Panc1 (cell line): ENCODE measurements at places on chromosomes 12 and 14.

GRCh38 chr12:5083955-5084849 lies 40.5 kb downstream of the KCNA5 start:
- peak; percentile 35 for DNase-seq

DNA sequence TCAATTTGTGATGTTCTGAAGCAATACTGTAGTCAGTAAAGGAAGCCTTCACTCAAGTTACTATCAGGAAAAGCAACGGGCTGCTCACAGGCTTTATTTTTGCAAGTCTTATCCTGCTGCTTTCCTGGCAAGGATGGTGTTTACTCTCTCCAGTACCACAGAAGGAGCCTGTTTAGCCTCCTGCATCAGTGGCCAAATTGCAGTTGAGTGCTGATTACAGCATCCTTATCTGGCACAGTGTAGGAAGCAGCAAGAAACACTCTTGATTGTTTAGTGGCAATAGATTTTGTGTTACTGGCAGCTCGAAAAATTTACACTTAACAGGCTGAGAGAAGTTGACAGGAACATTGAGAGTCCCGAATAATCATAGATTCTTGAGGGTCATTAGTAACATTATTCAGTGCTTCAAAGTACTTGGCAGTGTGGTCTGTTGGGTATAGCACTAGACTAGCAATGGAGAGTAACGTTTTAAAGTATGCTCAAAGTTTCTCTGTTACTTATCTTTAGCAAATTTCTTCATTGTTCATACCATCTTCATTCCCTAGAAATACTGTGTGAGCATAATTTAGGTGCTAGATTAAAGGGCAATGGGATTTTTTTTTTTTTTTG lies 11.7 kb downstream of the TULP3 start:
- DNase-seq: no peak

DNA sequence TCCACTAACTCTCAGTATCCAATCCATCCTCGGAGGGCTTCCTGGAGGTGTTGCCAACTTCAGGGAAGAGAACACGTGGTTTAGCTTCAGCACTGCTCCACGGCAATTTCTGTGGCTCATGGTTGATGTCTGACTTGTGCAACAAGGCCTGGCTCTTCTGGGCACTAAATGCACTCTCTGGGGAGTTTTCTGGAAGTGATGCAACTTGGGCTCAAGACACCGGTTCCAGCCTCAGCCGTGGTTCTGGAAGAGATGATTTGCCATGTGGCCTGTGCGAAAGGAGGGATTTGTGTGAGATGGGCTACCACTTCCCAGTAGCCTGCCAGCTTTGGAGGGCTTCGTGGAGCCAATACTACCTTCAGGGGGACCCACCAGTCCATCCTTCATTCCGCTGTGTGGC lies 118.6 kb upstream of the RTL1 start:
- no peak for DNase-seq

DNA sequence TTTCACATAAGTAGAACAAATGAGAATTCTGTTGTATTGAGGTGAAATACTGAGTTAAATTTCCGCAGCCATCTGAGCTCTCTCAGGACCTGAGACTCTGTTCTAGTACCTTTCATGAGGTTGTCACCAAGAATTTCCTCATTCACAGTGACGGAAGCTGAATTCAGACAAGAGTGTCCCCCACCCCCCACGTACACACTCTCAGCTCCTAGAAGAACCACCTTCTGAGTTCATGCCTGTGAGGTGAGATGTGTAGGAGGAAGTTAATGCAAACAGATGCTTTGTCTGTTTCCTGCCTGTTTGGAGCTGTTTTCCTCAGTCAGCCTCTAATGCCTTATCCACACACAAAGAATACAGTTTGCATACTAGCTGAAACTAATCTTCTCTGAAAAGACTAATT lies 18.2 kb downstream of the BICDL1 start:
- no peak for DNase-seq

GRCh38 chr14:74478996-74479635 lies 14.0 kb downstream of the NPC2 start:
- DNase-seq: no peak

GRCh38 chr12:79706156-79706555 lies 15.4 kb upstream of the PAWR start:
- DNase-seq: no peak

GRCh38 chr12:11697670-11698387 lies 48.4 kb downstream of the ETV6 start:
- DNase-seq: no peak

DNA sequence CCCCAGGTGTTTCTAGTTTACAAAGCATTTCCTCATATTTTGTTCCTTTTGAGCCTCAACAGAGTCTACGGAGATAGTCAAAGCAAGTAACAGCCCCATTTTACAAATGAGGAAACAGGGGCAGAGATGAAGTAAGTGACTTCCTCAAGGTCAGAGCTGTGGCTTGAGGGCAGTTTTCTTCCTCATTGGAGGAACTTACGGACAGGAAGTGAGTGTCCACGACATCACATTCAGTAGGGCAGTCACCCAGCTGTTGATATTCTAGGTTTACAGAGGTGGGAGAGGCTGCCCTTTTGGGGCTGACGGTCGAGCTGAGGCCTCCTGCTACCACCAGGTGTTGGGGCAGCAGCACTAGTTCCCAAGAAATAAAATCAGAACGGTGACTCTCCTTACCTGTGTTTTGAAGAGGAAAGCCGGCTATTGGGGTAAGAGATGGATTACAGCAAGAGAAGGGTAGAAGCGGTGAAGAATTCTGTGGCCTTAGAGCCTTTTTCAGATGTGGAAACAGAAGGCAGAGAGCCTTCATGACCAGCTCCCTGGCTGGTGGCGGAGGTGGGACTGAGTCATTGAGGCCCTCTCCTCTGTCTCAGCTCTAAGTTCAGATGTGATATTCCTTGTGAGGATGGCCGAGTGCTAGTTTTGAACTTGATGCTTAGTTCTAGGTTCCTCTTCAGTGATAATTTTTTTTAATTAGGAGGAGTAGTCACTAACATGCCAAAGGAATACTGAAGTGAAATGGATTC lies 41.7 kb downstream of the SUSD6 start:
- DNase-seq: no peak

GRCh38 chr14:85915711-85916110 lies 385.8 kb downstream of the FLRT2 start:
- DNase-seq: no peak

GRCh38 chr12:93085383-93086287 lies 156.5 kb upstream of the EEA1 start:
- DNase-seq: no peak

GRCh38 chr12:132173135-132174014 lies 29.1 kb downstream of the NOC4L start:
- DNase-seq: no peak

DNA sequence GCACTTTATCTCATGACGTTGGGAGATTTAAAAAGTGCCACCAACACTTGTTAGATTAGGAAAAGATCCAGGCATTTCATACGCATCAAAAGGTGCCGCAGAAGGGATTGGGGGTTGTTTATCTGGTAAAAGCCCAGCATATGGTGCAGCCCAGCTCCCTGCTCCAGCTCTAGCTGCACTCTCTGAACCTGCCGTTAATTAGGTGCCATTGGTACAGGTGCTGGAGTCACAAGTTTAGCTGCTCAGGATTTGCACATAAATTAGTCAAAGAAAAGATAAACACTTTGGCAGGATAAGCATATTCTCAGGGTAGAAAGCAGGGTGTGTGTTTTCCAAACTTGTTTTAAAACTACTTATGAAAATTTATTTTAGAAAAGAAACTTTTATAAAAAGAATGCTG lies 932.6 kb upstream of the TMEM132C start:
- DNase-seq: no peak

GRCh38 chr14:61560323-61560722 lies 135.0 kb upstream of the HIF1A start:
- DNase-seq: no peak

DNA sequence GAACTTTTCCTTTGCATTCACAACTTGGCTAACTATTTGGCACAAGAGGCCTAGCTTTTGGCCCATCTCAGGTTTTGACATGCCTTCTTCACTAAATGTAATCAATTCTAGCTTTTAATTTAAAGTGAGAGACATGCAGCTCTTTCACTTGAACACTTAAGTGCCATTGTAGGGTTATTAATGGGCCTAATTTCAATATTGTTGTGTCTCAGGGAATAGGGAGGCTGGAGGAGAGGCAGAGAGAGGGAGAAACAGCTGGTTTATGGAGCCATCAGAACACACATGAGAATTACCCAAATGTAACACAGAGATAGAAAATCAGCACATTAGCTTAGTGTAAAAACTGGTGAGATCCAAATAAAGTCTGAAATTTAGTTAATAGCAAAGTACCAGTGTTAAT lies 157.4 kb downstream of the RPAP3 start:
- no peak for DNase-seq

DNA sequence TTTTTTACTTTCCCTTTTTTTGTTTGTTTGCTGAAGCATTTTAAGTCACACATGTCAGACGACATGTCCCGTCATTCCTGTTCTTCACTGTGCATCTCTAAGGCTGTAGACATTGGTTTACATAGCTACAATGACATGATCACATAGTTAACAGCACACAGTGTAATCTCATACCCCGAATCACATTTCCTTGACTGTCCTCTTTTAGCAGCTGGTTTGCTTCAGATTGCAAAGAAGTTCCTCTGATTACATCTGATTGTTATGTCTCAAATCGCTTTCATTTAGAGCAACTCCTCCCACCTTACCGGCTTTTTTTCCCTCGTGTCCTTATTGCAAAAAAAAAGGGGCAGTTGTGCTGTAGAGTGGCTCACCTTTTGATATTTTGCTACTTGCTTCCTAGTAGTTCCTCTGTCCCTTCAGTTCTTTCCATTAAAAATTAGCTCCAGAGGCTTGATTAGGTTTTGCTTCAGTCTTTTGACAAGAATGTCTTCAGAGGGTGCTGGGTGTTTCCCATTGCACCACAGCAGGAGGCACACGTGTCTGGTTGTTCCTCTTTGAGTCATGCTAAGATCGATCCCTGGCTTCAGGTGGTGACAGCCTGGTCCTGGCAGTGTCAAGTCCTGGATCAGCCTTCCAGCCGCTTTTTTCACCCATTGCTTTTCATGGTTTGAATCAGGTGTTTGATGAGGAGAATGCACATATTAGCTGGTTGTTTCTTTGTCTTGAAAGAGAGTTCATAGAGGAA lies 35.0 kb downstream of the ZNF664 start:
- DNase-seq: no peak

DNA sequence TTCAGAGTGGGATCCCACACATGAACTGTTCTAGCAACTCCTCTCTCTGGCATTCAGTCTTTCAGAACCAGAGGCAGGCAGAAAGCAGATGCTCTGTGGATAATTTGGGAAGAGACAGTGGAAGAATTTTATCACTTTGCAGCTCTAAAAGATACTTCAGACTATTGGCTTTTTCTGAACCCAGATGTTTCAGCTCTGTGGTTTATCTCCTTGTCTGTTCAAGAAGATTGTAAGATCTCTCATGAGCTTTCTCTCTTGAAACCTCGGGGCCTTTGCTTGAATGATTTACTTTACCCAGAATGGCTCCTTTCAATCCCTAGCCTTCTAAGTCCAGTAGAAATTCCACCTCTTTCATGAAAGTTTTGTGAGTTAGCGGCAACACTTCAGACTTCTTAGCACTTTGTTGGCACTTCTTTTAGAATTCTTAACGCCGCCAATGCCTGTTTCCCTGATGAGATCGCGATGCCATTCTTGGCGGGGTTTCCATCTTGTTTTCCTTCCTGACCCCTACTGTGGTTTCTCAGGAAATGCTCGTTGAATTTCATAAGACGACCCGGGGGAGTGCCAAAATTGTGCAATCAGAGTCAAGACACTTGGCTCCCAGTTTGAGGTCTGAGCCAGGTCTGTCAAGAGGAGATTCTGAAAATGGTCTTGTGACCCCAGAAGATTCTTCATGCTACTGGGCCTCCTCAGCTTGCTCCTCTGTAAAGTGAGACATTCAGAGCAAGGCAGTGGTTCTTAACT lies 107.0 kb upstream of the PRICKLE1 start:
- DNase-seq: no peak

- DNase-seq: no peak
Observed at GRCh38 chr14:60163693-60164092, 1.5 kb downstream of the DHRS7 start.

DNA sequence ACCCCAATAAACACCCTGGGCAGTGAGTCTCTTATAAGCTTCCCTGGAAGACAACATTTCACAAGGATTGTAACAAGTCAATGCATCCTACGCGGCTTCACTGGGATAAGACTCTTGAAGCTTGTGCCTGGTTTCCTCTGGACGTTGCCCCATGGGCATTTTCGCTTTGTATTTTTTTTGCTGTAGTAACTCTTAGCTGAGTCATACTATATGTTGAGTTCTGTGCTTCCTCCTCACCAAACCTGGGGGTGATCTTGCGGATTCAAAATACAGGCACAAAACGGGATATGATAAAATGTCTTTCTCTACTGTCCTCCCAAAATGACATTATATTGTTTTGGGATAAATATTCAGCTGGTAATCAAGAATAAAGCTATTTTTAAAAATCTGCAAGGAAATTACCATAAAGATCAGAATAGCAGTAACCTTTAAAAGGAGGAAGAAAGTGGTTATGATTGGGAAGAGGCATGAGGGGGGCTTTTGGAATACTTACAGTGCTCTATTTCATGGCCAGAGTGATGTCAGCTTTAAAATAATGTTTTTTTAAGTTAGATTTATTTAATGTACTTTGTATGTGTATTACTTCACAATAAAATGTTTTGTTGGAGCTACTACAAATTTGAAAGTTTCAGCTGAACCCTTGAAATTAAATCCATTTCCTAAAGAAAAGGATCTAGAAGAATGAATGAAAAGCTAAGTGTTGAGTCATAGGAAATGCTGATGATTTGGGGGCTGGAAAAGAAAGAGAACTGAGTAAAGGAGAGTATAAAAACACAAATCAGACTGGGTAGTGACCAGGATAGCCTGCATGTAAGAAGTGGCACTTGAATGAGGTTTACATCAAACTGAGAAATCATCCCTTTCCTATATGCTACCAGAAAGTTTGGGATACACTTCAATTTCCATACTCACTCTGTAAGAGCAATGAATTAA lies 14.7 kb downstream of the BTBD7 start:
- no peak for DNase-seq

- no peak for DNase-seq
Observed at GRCh38 chr12:95151406-95151805, 65.9 kb downstream of the FGD6 start.

DNA sequence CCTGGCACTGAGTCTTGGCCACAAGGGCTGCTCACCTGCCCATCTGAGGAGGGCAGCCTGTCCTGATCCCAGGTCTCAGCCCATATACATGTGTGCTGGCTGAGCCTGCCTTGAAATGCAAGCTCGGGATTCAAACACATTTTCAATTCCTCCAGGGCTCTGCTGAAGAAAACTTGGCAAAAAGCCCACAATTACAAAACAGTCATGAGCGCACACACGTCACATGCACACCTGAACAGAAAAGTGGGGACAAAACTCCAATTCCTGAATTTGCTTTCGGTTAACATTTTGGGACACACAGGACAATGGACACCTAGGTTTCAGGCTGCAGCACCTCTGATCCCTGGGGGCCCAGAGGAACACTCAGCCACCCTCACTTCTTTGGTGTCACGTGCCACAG lies 113.9 kb downstream of the RBM19 start:
- DNase-seq: no peak
